Stimulated activated CD4-positive, alpha-beta T cell treated with anti-CD3 and anti-CD28 coated beads, TNF-alpha, amount 100 ng/mL, for 1 hour (primary cell): ENCODE measurements at places on chromosomes 5 and 9.

GRCh38 chr5:77798456-77798855 lies 22.3 kb upstream of the TBCA start:
- DNase-seq, result no peak

DNA sequence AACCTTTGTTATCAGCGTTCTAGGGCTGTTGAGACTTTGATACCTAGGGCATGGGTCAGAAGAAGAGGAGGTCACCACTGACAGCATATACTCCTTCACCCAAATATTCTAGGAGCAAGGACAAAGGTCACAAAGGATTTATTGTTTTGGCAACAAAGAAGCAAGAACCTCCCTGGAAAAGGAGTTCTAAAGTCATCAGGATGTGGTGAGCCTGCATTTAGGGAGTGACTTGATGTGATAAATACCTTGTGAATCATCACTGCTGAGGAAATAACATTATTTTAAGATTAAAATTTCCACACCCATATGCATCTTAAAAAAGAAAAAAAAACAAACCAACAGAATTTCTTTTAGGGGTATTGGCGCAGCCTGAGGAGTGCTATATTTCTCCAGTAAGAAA lies 13.9 kb downstream of the IFNA1 start:
- DNase-seq, result no peak

DNA sequence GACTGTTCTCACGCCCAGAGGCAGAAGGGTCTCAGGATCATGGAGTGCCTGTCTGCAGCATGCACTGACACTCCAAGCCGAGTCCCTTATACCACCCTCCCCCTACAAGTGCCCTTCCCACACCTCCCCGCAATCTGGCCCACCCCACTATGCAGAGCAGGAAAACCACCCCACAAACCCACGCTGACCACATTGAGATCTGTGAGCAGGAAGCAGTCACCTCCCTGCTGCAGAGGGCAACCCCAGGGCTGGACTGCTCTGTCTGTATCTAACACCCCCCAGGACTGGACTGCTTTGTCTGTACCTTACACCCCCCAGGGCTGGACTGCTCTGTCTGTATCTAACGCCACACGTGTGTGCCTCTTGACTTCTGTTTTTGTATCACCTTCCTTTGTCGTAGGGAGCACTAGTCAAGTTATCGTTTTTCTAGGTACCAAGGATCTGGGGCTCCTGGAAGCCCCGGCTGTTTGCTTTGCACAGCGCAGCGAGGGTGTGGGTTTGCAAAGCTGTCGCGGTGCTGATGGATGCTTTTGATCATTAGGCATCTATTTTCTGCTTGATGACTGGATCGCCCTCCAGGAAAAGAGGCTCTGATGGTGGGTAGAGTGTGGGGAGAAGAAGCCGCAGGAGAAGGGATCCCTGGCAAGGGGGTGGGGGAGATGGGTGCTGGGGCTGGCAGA lies 21.5 kb downstream of the OLFM1 start:
- no peak for DNase-seq

DNA sequence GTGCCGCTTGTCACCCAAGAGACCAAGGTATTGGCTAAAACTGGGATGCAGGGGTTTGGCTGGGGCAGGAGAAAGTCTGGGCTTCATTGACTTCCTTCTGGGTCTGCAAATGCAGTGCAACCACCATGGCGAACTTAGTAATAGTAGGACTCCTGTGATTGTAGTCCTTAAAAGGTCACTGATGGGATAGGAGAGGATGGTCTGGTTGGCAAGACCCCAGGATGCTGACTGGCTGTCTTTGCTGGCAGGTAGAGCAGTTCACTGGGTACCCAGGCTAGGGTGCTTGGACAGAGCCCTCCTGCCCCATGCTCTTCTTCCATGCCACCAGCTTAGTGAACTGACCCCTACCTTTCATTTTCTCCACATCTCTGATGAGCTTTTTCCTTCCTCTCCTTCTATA lies 37.2 kb downstream of the ANGPTL2 start:
- DNase-seq, result no peak

DNA sequence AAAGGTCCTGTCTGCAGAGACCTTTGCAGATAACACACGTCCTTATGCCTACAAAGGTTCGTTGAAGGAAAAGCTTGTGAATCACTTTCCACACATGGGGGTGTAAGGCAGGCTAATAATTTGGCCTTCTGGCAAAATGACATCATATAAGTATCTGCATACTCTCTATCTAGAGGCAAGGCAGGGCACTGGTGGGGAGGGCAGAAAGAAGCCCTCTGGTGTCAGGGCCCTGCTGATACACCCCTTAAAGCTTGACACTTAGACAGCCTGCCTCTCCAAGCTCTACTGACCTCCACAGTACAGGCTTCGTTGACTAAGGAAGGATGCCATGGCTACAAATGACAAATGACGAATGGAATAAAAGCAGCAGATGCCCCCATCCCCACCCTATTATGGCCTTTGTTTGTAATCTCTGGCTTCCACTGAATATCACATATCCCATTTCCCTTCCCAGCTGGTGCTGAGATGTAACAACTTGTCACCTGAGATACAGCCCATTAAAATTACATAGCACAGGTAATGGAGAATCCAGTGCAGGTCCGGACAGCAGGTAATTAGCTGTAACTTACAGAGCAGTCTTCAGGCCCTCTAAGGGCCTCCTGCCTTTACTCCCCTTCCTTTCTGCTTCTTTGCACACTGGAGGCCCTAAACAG lies 76.9 kb upstream of the IFNK start:
- DNase-seq, result no peak

- DNase-seq, result no peak
Observed at GRCh38 chr9:71765693-71766092, 2.6 kb downstream of the CEMIP2 start.

DNA sequence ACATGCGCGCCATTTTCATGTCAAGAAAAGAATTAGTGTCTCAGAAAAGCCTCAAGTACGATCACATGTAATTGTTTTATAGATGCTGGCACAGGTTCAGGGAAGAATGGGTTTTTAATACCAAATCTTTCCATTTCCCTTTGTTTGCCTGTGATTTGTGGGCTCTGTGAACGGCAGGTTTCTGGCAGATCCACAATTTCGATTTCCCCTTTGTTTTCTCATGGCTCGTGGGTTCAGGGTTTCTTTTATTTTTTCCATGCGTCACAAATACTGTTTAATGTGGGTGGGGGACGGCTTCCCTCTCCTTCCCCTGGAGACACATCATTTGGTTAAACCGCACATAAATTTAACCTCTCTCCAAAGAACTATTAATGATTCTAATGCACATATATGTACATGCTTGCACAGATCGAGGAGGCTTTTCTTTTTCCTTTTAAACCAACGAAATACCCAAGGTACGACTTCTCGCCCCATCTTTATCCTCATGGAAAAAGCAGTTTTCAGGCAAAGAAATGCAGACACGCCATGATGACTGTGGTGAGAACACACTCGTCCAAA lies 195.9 kb downstream of the SLIT3 start:
- no peak for DNase-seq

GRCh38 chr5:158461240-158461854 lies 602.4 kb upstream of the CLINT1 start:
- no peak for DNase-seq

DNA sequence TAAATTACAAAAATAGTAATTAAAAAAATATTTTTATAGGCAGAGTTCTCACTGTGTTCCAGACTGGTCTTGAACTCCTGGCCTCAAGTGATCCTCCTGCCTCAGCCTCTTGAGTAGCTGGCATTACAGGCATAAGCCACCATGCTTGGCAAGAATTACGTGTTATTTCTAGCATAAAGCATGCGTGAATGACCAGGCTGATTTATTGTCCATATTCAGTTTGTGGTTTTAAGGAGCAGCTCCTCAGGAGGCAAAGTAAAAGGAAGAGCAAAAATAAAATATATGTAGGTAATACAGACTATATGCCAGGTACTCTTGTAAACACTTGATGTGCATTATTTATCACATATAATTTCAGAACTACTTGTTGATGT lies 7.1 kb upstream of the CD180 start:
- no peak for DNase-seq

- DNase-seq, result no peak
Observed at GRCh38 chr9:93984860-93985259, 29.7 kb upstream of the BARX1 start.

DNA sequence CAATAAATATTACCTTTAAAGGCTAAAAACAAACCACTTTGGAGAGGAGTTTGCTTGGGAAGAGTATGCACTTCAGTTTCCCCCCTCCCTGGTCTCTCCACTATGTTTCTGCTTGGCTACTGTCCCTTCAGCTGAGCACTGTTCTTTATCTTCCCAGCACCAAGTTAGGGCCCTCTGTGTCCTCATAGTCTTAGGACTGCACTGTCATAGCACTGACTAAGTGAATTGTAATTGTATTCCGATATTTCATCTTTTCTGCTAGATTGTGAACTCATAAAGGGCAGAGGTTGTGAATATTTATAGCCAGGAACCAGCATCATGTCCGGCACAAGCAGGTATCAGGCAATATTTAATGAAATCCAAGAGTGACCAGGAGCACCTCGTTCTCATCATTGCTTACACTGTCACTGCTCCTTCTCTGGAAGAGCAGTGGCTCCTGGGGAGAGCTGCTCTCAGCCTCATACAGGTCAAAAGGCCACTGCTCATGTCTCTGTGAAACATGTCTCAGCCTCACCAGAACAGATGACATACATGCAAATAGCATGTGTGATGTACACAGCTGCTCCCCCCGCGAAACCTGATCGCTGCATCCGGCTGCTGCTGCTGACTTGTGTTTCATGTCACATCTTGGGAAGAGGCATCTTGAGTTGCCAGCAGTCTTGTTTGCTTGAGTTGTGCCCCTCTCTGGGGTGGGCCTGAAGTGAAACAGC lies 279.7 kb upstream of the MSX2 start:
- DNase-seq, result no peak

DNA sequence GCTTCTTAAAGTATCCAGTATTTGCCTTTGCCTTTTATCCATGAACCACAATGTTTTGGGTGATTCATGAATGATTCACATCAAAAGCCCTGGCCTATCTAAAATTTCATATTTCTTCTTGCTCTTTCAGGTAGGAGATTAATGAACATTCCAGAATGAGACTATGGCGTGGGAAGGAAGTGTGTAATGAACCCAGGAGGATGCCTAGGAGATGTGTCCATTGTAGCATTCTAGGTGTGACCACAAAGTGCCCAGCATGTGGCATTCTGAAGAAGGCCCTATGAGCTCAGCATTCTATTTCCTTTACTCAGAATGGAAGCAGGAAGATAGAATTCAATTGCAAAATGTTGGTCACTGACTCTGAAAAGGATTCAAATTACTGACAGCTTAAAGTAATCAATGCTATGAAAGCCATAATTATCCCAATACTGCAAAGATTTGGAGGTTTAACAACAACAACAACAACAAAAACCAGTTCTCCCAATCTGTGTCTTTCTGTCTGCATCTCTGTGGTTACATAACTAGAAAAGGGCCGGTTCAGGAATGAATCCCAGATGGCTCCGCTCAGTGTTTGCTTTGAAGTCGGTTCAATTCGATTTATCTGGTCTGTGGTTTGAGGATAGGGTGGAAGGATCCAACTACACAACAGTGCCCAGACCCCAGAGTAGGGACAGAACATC lies 126.7 kb downstream of the FOXD1 start:
- no peak for DNase-seq

DNA sequence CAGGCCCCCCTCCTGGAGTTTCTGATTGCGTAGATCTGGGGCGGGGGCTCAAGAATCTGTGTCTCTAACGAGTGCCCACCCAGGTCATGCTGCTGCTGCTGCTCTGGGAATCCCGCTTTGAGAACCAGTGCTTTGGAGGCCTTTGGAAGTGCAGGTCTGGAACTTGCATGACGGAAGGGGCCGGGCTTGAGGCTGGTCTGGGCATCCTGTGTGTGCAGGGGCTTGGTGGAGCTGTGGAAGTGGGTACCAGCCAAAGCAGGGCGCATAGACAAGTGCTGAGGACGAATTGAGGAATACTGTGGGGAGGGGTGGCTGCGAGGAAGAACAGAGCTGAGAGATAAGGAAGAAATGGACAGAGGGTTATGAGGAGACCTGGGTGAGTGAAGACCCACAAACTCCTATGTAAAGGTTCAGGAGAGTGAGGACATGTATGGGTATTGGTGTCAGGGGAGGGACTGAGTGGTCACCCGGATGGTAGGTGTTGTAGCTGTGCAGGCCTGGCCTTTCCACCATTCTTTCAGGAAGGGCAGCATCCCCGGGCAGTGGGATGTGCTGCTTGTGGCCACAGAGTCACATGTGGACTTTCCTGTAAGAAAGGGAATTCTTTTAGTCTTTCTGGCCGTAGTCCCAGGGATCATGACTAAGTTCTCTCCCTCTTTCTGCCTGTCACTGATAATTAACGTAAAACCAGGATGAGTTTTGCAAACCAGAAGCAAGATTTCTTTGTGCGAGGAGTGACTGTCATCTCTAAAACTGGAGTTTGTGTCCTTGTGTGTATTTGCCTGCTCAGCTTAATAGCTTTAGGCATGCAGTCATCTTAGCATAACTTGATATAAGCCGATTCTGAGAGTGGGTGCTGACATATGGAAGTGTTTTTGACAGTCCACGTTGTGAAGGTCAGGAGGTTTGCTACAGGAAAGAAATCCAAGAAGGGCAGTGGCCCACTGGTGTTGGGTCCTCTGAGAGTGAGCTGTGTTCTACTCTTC lies 43.3 kb upstream of the TJP2 start:
- no peak for DNase-seq

DNA sequence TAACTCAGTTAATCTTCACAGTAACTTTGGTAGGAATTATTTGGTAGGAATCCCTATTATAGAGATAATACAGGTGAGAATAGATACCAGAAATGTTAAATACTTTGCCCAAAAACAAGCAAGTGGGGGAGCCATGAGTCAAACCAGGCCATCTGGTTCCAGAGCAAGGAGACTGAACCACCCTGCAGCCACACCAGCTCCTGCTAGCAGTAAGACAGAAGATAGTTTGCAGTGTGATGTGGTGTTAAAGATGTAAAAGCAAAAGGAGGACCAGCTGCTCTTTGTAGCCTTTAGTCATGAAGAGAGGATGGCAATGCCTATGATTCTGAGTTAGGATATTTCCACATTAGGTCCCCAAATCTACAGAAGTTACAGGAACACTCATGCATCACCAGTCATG lies 101.4 kb downstream of the PRKACG start:
- no peak for DNase-seq

GRCh38 chr5:139272471-139273321 lies 20.8 kb upstream of the MATR3 start:
- no peak for DNase-seq

- no peak for DNase-seq
Observed at GRCh38 chr5:166845044-166845443, 1446.4 kb upstream of the WWC1 start.

DNA sequence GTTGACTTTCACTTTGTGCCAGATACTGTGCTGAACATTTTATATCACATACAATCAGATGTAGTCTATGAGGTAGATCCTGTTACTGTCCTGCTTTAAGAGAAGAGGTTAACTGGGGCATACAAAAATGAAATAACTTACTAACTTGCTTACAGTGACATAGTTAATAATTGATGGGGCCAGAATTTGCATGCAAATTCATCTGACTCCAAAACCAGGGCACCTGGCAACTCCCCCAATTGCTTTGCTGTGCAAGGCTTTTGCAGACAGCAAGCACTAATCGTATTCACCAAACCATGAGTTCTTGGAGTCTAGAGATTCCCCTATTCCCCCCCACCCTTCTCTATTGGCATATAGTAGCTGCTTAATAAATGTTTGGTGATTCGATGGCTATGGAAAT lies 155.9 kb downstream of the TTLL11 start:
- no peak for DNase-seq
